ENCODE measurements at places on chromosomes 1 and 21.
A peak's percentile ranks its signal among the peaks of the same experiment; 100 is the strongest.

DNA sequence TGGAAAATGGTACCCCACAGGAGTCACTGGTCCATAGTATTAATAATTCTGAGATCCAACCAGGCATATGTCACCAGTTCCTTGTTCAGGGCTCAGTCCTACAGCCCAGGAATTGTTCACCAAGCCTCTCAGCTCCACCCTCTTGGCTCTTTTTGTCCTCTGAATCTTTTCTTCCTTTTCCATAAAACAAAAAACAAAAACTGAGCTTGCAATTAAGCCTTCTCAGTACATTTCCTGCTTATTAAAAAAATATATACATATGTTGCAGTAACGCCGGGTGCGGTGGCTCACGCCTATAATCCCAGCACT is 23.4 kb upstream of the KIF1B start:
- DNase-seq = no peak

GRCh38 chr1:20266141-20266540 is 24.5 kb upstream of the VWA5B1 start:
- DNase-seq = no peak

GRCh38 chr1:226029093-226029496 is 30.0 kb upstream of the SDE2 start:
- no peak for DNase-seq

- DNase-seq = no peak
Measured at GRCh38 chr1:997713-997992, 2.2 kb downstream of the HES4 start.

GRCh38 chr1:99264201-99265021 is at the start of gene PLPPR4:
TSS of gene PLPPR4 (plus strand) at chr1:99264492. CDS start at chr1:99264594, 102 bp downstream.
- peak; percentile 33 for DNase-seq

DNA sequence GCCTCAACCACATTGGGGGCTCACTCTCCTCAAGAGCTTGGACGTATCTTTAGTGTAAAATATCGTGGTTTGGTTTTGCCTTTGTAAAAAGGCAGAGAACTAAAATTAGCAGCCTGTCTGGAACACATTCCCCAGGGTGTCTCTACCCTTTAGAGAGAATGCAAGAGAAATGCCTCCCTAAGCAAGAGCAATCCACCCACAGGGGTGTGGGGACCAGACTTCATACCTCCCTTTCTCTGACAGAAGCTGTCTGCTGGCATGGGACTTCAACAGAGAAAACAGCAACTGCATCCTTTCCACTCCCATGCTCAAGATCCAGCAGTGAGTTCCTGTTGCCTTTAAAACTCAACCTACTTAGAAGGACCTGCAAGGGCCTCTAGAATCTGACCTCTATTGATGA is 27.9 kb upstream of the TNR start:
- DNase-seq = no peak

DNA sequence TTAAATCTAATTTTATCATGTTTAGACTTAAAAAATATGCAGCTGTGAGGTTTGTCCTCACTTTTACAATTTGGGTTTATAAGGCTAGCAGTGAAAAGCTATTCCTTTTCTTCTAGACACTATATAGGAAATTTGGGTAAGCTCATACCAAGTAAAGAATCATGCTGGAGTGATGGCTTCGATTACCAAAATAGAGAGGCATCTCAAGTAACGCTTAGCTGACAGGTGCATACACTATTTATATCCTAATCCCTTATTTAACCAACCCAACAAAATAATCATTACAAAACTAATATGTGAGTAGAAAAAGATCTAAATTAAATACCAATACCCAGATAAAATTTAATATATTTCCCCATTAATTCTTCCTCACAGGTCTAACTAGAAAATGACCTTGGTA is 193.2 kb downstream of the LHX8 start:
- no peak for DNase-seq

DNA sequence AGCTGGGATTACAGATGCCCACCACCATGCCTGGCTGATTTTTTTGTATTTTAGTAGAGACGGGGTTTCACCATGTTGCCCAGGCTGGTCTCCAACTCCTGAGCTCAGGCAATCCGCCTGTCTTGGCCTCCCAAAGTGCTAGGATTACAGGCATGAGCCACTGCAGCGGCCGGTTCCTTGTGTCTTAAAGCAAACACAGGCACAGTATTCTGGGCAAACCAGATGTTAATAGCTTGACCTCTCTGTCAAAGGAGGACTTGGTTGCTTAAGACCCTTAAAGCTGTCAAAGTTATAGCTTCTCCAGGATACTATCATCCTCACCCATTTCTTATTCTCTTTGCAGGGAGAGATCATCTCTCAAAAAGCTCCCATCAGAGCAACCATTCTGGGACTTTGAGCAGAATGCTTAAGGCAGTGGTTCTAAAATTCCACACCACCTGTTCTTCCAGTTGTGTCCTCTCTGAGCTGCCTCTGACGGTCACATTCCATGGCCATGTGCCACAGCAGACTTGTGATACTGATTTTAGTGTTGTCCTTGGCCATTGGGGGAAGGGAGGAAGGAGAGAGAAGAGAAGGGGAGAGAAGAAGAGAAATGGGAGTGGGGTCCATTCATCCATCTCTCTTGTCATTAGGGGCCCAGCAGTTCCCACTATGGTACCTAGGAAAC is 81.8 kb downstream of the PBX1 start:
- DNase-seq = no peak

DNA sequence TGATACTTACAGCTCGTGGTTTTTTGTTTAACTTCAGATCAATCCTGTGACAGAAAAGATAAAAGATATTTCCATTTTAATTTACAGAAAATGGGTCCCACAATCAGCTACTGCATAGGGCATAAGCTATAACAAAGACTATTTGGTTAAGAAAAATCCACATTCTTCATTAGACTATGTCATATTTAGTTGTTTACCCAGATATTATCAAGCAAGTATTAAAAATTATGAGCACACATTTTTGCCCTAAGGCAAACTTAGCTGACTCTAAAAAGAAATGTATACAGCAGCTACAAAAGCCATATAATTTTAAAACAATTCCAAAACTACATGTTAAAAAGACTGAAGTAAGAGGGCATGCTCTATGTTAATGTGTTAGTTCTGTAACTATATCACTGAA is 18.7 kb downstream of the MEAF6 start:
- no peak for DNase-seq

DNA sequence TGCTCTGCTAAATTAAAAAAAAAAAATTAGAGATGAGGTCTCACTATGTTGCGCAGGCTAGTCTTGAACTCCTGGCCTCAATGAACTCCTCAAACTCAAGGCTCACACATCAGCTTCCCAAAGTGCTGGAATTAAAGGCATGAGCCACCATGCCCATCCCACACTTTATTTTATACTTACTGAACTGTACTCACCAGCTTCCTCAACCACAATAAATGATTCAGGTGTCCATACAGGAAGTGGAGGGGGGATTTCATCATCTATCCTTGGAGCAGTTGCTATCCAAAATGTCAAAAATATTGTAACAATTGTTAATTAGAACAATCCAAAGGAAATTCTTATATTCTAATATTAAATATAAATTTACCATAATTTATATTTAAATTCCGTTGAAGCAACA is 22.4 kb upstream of the RSBN1 start:
- no peak for DNase-seq

GRCh38 chr1:58968360-58968952 is 184.6 kb upstream of the JUN start:
- peak; percentile 5 for DNase-seq

DNA sequence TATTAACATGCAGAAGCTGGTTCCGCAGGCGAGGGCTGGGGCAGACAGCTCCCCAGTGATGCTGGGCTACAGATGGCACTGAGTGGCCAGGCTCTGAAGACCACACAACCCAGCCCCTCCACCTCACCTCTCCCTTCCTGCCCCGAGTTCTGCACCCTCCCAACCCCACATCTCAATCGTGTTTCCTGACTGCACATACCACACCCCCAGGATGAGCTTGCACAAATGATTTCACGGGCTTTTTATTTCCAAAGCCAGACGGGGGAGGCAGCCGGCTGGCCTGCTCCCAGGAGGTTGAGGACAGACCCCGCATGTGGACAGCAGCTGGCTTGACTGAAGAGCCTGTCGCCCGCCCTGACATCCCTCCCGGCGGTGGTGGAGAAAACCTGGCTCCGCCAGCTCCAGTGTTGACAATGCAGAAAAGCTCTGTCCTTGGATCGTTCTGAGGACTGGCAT is 21.4 kb upstream of the ALDH4A1 start:
- no peak for DNase-seq

DNA sequence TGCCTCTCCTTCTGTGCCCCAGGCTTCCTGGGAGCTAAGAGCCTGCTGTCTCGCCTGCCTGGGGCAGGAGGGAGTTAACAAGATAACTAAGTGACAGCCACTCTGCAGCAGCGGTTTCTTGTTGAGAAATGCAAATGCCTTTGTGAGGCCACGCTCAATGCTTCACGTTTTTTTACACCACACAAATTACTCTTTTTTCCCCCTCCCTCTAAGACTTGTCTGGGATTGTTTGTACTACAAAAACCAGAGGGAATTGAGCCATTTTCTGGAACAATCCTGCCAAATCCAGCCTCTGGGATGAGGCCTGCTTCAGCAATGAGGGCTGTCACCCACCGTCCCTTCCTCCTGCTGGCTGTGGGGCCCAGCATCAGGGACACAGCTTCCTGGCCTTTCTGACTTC is 119.6 kb downstream of the ACTL8 start:
- no peak for DNase-seq

DNA sequence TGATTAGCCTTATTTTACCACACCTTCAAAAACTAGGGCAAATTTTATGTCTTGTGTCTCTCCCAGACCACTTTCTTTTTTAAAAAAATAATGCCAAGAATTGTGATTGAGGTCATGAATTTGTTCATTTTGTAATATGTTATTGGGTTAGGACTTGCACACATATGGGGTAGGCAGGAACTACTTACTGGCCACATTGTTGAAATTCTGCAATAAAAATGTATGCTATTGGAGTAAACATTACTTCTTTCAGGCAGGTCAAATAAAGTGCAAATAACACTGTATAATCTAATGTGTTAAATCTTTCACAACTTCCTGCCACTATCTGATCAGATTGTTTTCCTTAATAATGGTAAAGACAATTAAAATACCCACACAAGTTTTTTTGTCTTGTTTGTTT is 166.6 kb upstream of the COL11A1 start:
- DNase-seq = no peak

DNA sequence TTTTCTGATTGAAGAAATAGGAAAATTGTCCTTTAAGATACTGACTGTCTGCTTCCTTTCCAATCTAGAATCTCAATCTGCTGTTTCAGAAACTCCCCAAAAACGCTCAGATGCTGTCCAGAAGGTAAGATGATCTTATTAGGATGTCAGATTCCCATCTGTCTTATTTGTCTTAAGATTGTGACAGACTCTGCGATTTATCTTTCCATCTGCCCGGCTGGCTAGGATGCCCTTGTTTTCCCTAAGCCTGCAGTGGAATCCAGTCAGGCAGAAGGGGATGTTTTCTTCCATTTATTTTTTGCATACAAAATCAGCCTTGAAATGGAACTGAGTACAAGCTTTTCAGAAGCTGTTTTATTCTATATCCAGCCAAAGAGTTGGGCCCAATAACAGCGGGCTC is 96.5 kb downstream of the FMN2 start:
- no peak for DNase-seq

DNA sequence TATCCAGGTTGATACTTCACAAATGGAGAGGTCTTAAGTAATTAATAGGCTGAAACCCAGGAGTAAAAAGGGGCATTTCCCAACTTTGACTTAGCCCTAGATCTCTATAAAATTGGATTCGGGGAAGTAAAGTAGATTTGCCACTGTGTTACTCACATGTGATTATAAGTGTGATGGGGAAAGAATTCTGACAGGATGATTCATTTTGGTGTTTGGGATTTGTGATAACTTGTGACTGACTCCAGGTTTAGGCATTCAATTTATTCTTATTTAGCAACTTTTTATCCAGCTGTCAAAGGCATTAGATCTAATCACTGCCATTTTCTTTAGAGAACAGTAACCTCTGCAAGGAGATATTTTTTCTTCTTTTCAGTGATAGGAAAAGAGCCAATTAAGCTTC is 175.5 kb downstream of the ASTN1 start:
- DNase-seq = no peak

- DNase-seq = peak; percentile 16
Measured at GRCh38 chr1:165129568-165130164, 226.8 kb downstream of the LMX1A start.

- DNase-seq = no peak
Measured at GRCh38 chr1:180577361-180577760, 18.6 kb downstream of the OVAAL start.

DNA sequence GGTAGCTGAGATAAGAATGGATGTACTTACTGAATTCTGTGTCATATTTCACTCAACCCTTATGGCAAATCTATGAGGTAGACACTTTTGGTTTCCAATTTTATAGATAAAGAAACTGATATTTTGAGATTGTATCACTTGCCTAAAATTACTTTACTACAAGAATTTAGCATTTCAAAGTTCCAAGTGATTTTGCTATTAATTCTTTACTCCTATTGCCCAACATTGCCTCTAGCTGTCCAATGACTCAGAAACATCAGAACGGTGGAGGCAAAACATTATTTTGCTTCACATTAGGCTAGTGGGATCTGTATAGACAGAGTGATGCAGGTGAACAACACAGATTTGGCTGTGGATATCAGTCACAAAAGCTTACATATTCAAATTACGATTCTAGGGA is 747.2 kb upstream of the NEGR1 start:
- DNase-seq = no peak

DNA sequence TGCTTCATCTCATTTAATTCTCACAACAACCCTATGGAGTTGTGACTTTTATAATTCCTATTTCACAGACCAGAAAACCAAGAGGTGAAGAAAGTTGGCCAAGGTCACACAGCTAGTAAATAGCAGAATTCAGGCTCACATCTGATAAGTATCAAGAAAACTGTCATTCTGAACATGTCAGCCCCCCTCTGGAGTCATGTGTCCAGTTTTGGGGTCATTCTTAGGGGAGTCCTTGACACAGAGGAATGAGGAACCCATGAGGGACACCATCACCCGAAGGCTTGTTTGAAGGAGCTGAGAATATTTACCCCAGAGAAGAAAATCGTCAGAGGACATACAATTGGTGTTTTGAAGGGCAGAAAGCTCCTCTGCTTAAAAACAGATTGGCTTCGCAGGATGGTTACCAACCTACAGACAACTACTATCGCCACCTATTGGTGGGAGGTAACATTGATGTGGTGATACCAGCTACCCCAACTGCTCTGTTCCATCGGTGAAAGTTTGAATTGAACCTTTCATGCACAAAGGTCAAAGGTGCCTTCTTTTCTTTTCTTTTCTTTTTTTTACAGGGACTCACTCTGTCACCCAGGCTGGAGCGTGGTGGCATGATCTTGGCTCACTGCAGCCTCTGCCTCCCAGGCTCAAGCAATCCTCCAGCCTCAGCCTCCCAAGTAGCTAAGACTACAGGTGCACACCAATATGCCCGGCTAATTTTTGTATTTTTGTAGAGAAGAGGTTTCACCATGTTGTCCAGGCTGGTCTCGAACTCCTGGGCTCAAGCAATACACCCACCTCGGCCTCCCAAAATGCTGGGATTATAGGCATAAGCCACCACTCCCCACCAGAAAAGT is 31.3 kb downstream of the NCMAP start:
- no peak for DNase-seq

- no peak for DNase-seq
Measured at GRCh38 chr1:97093741-97094140, 372.2 kb downstream of the PTBP2 start.
